ENCODE measurements at places on chromosomes 2 and 18.

DNA sequence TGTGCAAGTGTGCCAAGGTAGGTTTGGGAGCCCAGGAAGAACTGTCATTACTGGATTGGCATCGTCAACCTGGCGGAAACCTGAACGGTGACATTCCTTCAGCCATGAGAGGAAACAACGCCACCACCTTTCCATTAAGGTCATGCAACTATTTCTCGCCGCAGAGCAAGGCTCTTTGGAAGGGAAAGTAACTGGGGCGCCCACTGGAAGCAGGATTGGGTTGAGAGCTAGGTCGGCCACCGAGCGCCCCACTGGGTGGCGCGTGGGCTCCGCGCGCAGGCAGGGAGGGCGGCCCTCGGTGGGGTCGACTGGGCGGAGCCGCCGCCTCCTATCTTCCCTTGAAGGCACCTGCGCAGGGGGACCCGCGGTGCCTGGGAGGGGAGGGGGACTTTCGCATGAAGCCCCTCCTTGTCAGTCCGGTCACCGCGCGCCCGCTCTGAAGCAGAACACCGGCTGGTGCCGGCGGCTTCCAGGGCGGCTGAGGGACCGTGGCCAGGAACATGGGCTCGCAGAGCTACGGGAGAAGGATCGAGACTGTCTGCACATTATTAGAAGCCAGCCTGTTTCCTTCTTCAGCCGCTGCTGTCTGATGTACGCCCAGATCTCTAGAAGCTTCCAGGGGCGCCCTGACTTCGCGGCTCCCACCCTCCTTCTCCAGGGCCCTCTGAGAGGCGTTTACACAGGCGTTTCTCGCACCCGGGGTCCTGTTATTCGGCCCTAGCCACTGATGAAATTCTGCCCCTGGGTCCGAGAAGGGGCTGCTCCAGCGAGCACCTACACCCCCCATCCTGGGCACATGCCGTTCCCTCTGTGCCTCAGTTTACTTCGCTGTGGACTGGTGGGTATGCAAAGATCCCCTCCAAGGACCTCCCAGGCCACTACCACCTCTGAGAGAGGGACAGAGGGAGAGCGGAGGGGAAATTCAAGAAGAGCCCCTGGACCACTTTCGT is 27.3 kb upstream of the MAL start:
- no peak for DNase-seq

- DNase-seq, result peak; percentile 37
Observed at GRCh38 chr2:43083710-43084698, 142.4 kb downstream of the ZFP36L2 start.

GRCh38 chr2:200943527-200944105 is 19.8 kb downstream of the ORC2 start:
- no peak for DNase-seq

DNA sequence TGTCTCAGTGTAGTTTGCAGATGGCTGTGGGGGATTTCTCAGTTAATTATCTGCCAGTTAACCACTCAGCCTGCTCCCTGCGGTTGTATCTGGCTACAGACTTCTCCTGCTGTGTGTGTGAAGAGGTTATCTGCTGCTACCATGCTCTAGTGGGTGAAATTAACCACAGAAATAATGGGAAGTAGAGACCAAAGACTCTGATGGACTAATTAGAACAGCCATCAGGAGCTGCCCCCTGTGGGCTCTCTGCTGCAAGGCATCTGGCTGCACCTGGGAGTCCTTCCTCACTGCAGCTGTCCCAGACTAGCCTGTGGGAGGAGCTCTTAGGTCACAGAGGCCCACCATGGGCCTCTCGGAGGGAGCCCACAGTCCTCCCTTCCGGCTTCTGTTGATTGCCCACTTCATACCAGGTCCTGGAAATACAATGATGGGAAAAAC is 66.6 kb downstream of the CTIF start:
- no peak for DNase-seq

DNA sequence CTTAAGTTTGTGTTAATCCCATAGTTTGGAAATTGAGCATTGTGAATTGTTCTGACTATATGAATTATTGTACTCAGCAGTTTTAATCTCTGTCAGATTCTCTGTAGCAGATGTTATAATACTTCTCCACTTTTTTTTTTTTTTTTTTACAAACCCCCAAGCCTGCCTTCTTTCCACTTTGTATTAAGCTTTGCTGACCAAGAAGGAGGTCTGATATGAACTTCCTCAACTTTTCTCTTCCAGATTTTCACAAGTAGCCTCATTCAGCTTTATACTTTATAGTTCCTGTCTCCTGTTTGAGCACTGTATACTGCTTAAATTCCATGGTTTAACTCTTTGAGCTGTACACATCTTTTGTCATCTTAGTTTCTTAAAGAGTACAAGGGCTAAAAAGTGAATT is 105.0 kb downstream of the HAUS1 start:
- DNase-seq, result no peak

- no peak for DNase-seq
Observed at GRCh38 chr2:186349508-186349907, 136.6 kb upstream of the ZC3H15 start.

- no peak for DNase-seq
Observed at GRCh38 chr18:40904295-40904694, 1050.7 kb upstream of the PIK3C3 start.

DNA sequence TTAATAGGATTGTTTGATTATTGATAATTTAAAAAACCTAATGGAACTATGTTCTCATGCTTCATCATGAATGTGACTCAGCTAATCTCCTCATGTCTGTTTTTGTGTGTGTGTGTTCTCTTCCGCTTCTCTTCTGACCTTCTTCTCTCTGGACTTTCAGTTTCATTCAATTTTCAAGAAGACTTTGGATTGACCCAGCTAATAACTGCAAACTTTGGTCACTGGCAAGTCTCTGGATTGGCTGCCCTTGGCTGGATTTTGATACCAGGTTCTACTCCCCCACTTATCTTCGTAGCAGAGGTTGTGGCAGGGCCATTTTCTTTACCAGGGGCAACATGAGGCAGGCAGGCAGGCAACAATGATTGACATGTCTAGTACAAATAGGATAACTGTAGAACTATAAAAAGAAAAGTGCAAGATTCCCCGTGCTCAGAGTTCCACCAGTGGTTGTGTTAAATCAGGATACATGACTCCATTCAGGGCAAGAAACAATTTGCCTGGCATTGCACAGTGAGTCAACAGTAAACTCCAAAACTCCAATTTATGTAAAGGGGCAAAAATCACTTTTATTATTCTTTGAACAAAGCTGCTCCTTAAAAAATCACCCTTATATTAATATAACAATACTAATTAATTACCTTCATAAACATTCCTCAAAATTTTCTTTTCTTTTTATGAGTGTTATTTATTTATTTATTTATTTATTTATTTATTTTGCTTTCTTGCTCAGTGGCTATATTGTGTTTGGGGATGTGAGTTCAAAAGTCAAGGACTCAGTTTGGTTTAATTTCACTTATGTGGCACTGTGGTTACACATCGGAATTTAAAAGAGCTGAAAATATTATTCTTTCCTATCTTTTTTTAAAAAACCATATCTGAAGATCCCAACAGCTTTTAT is 167.6 kb downstream of the RND3 start:
- no peak for DNase-seq

- DNase-seq, result no peak
Observed at GRCh38 chr2:206004004-206004693, 81.8 kb downstream of the INO80D start.

DNA sequence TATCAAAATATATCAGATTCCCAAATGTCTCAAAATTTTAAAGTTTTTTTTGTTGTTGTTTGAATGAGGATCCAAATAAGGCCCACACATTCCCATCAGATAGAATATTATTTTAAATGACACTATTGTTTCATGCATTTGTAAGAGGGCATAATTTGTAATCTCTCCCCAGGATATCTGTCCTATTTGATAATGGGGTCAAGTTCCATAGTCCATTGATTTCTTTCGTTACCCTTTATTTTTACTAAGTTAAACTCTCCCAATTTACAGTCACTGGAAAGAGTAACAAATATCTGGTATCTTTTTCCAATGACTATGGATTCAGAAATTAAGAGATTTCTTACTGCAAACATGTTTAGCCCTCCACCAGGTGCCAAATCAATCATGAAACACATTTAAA is 32.4 kb downstream of the INO80C start:
- DNase-seq, result no peak

DNA sequence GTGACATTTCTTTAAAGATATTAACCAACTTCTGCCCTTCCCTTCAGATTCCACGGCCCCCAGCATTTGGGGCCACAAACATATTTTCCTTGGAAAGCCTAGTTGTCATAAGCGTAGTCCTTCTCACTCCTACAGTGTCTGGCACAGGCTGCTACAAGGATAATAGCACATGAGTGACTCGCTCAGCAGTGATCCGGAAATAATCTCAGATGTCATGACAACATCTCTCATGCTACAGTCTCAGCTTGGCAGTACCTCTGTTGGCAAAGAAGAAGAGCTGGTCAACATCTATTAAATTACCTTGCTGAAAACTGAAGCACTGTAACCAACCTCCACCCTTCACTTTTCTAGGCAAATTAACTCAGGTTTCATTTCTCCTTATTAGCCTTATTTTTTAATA is 351.7 kb downstream of the RAD51AP2 start:
- DNase-seq, result no peak

DNA sequence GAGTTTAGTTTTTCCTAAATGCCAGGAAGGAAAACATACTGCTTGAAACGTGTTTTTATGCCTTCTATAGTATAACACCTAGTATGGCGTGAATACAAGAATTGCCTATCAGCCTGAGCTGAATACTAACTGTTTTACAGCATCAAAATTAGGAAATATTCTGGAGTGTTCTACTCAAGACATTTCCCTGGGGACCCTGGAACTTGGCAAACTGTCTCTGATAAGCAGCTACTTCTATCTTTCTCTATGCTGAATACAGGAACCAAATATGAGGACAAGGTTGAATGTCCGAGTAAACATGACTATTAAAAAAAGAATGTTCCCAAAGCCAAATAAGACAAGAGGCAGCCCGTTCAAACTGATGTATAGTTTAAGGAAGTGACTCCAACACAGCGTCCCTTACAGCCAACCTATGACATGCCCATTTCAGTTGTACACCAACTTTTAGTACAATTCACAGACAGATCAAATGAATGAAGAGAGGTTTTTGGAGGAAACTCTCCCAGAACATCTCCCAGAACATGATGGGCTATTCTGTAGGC is 951.3 kb upstream of the ACVR2A start:
- DNase-seq, result no peak

- DNase-seq, result no peak
Observed at GRCh38 chr2:224208007-224208406, 168.9 kb upstream of the SERPINE2 start.

DNA sequence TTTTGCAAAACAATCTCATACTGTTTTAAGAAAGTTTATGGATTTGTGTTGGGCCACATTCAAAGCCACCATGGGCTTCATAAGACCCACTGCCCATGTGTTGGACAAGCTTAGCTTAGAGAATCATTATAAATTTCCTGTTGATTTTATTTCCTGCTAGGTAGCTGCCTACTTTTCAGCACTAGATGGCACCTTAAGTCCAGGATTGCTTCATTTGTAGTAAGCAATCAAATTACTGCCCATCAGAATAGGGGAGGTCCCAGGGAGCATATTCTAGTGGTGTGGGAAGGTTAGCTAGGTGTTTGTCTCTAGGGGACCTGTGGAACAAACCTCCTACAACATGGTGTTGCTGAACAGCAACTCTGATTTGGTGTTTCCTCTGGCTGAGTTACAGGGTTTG is 11.0 kb upstream of the DCDC2C start:
- no peak for DNase-seq

DNA sequence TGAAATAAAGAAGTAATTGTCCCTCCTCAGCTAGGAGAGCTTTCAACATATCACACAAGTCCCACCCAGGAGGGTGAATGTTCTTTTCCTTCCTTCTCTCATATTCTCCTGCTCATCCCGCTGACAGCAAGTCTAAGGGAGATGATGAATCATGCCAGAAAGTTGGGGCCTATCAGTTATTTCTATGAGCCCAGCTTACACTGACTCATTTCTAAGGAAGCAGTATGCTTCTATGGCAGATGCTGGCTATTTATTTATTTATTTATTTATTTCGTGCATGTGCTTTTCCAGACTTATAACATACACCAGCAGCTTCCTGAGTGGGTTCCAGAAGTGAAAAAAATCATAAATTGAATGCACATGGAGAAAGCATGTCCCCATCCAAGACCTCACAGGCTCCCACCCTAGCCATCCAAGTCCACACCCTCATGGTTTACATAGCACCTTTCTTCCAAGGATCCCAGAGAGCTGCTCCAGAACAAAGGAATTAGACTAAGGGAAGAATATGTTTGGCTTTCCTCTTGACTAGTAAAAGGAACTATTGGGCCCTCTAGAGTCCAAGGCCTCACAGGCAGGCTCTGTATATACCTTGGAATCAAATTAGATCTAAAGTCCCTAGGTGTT is 1074.2 kb upstream of the ZEB2 start:
- DNase-seq, result no peak

GRCh38 chr2:152618193-152618564 is 99.1 kb downstream of the PRPF40A start:
- no peak for DNase-seq

DNA sequence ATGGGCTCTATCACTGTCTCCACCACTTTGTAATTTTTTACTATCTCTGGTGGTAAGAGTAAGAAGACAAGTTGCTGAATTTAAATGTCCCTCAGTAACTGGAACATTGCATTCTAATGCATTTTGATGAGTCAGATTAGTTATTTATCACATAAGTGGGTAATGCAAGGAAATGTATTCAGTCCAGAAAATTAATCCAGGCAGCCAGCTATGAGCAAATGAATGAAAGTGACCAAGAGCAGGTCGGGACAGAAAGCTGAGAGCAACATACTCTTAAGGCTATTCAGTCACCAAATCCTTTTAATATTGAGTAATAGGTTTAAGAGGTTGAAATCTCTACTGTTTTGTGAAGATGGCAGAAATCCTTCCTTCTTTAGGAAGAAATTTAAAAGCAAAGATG is 265.5 kb upstream of the PARD3B start:
- DNase-seq, result no peak

GRCh38 chr2:182695776-182696175 is 20.3 kb upstream of the DNAJC10 start:
- no peak for DNase-seq

DNA sequence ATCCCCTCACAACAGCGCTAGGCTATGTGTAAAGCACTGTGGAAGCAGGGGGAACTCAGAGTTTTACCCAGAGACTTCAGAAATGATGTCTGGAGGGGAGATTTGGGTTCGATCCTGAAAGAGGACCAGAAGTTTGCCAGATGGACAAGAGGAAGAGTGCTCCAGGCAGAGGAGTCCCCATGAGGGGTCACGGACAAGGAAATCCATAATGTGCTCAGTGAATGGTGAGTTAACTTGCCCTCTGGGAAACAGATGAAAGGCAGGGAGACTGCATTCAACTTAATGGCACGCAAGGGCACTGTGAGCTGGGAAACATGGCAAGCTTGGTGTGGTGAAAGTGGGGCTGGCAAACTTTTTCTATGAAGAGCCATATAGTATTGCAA is 6.0 kb upstream of the ASAP2 start:
- no peak for DNase-seq

DNA sequence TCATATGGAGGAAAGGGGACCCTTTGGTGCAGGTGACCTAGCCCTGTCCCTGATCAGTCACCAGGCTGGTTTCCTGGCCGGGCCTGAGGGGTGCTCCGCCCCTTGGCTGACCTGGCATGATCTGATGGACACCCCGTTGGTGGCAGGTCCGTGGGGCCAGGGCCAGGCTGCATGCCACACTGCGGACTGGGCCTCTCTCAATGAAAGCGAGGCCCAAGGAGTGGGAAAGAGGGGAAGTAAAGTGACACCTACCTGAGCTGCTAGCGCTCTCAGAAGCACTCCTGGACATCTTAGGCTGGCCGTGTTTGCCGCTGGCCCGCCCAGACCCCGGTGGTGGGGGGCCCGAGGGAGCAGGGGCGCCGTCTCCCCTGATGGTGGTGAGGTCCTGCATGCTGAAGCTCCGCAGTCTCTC is 33.1 kb downstream of the MRPL35 start:
- no peak for DNase-seq

GRCh38 chr2:195316486-195316885 is 340.5 kb upstream of the SLC39A10 start:
- DNase-seq, result no peak

Data from nucleus accumbens (tissue), 56 donors.